ENCODE measurements at places on chromosomes 7 and 10.

DNA sequence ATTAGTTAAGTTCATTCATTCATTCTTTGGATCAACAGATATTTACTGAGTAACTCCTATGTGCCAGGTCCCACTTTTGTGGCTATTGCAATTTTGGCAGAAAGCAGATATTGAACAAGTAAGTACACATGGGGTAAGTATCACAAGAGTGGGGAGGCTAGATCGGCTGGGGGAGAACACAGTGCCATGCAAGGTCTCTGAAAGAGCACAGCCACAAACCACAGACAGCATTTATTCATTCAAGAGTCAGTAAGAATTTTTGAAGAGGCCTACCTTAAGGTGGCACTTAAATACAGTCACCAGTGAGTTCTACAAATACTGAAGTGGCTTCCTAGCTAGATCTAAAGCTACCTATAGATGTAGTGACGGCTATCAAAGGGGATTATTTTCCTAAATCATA, 304.2 kb downstream of the RNLS start:
- DNase-seq, result no peak

GRCh38 chr10:116892907-116893685, 43.8 kb downstream of the ENO4 start:
- no peak for DNase-seq

- no peak for DNase-seq
Measured at GRCh38 chr7:108136191-108136688, 6.1 kb upstream of the LAMB4 start.

DNA sequence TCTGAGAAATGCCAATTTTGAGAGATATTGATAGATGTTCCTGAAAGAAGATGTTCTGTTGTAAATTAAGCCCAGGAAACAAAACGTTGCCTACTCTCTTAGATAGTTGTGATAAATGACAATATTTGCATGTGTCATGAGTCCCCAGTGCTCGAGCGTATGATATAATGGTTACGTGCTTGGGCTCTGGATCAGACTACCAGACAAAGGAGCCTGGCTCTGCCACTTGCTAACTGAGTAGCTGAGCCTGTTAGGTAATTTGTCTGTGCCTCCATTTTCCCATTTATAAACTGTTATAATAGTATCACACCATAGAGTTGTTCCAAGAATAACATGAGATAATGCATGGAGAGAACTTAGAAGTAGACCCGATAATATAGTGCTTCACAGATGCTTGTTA, 1.8 kb downstream of the A1CF start:
- no peak for DNase-seq

DNA sequence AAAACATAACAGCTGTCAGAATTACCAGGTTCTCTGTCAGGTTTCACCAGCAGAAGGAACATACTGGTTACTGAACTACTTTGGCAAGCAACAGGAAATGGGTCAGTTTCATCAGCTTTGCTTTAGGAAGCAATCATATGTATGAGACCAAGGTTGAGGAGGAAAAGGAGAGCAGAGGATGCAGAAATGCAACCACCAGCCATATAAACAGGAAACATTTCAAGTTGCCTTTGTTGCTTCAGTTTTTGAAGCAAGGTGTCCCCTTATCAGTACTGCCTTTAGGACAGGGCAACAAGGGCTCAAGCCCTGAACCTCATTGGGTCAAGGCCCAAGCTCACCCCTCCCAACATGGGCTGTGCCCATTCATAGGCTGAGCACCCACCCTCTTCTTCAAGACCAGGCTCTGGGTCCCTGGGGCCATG, 10.2 kb downstream of the HIPK2 start:
- no peak for DNase-seq

GRCh38 chr7:131747658-131748232, 191.3 kb upstream of the PODXL start:
- no peak for DNase-seq

DNA sequence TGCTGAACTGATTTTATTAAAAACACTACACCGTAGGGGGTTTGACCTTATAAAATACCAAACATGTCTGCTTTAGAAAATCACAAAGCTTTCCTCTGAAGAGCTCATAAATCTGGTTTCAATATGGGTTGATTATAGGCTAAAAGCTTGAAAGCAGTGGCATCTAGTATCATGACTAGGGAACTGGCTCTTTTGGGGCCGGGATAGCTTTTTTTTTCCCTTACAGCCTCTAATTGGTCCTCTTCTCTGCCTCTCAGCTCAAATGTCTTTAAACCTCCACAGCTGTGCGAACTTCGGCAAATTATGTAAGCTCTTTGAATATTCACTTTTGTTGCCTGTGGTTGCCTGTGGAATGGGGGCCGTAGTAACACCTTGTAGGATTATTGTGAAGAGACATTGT, 8.4 kb downstream of the BAMBI start:
- no peak for DNase-seq

GRCh38 chr7:55917771-55918170, 30.5 kb downstream of the ZNF713 start:
- no peak for DNase-seq
